CD4-positive, alpha-beta T cell treated with Interleukin-17A for 1 hour (primary cell): ENCODE measurements at places on chromosomes 2 and 18.

DNA sequence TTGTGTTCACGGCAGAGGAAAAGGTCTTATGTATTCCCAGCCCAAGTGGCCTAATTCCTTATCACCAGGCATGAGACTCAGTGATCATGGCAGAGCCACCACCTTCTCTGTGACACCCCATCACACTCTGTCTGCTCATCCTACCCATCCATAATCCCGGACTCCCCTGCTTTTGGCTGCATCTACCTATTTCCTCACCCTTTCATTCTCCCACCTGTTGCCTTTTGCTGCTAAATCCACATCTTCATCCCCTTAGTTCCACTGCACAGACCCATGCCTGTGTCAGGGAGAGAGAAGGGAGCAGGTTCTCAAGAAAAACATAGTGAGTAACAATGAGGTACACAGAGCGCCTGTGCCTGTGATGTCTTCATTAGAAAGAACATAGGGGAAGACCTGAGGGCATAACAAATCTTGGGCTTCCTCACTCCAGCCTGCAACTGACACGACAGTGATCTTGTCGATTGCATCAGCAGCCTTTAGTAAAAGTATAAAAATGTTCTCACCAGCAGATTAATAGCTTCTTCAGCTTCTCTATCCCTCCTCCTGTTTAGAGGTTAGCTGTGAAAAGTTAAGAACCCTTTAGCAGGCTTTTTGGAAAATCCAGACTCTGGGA is 246.5 kb upstream of the SPRED2 start:
- DNase-seq = no peak

- no peak for DNase-seq
These were observed 42.8 kb upstream of the FANCL start for GRCh38 chr2:58283931-58284330.

- DNase-seq = no peak
These were observed 347.5 kb downstream of the MYCN start for GRCh38 chr2:16287831-16288230.

DNA sequence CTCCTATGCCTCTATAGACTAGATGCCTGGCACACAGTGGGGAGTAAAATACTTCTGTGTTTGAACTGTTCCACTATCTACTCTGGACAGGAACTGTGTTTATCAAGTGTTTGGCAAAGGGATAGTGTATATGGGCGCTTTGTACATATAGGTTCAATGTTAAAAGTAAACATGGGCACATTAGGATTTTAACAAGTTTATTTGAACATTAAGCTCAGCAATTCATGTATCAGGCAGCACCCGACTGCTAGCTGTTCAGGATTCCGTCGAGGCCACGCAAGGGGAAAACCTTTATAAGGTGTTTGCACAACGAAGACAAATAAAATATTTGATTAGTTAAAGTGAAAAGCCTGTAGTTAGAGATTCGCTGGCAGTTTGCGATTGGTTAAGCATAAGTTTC is 43.4 kb upstream of the ROCK2 start:
- no peak for DNase-seq

- no peak for DNase-seq
These were observed 13.2 kb downstream of the SNORC start for GRCh38 chr2:232883116-232883721.

- DNase-seq = no peak
These were observed 113.7 kb downstream of the ZEB2 start for GRCh38 chr2:144405982-144406788.

DNA sequence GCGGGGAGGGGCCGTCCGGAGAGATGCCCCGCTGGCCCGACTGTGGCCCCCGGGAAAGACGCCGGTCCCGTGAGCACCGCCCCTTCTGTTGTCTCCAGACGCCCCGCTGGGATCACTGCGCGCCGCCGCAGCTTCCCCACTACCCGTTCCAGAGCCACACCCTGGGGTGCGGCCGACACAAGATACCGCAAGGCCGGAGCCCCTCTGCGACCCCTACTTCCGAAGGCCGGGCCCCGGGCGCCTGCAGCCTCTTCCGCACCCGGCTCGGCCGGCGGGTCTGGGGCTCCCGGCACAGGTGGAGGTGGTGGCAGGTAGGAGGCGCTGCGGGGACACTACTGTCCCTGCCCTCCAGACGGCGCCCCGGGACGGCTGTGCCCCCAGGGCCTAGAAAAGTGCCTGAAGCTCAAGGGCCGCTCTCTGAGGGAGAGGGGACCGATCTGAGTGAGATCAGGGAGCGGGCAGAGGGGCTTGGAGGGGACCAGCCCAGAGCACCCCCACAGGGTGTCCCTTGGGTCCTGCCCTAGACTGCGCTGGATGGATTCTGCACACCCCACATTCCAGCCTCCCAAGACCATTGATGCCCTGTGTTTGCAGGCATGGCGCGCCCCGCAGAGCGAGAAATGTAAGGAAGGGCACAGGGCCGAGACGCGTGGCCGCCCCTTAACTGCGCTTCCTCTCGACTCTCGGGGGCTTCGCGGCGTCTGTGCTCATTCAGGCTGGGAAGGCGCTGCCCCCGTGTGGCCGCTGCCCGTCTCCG is 80.0 kb downstream of the GFPT1 start:
- DNase-seq = peak; percentile 56
